Activated CD8-positive, alpha-beta memory T cell treated with anti-CD3 and anti-CD28 coated beads for 4 hours (primary cell): ENCODE measurements at places on chromosomes 4 and X.

DNA sequence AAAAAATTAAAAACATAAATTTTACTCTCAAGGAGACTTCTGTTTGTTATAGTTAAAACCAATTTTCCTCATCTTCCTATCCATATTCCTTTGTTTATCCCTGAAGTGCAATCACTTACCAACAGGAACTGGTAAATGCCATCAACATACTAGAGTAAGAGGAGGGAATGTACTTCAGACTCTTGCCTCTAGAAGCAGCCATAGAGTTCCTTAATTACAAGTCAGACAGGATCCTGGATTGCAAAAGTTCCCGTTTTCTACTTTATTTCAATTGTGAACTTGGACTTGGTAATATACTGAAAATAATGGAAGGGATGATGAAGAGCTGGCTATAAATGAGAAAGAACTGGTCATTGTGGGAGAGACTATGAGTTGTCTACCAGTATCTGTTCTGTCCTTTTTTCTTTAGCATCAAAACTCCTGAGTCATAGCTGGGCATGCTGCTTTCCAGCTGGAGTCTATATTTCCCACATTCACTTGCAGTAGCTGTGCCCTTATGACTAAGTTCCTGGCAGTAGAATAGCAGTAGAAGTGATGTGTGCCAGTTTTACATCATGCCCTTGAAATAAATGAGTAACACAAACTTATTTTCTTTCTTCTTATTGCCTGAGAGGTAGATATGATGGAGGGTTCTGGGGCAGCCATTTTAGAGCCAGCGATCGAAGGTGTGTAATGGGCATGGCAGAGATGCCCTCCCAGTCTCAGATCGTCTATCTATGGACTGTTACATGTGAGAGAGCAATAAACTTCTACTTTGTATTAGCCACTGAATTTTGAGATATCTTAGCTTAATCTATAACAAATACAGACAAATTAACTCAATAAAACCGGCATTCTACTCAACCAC is 26.8 kb upstream of the SPARCL1 start:
- DNase-seq, result no peak

- DNase-seq, result no peak
Measured at GRCh38 chrX:72545990-72546389, 26.7 kb downstream of the HDAC8 start.

DNA sequence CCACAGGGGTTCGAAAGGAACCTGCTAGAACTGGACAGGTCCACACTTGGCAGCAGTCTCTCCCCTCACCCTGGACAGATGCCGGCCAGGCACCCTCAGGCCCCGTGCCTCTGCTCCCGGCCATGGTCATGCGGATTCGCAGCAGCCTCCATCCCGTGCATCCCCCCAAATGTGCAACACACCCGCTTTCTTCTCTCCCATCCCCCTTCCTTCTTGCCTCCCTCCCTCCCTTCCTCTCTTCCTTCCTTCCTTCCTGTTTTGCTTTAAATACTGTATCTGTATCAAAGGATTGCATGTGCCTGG is 35.0 kb upstream of the HMX1 start:
- DNase-seq, result no peak

GRCh38 chrX:46381630-46382029 is 163.6 kb downstream of the ZNF674 start:
- no peak for DNase-seq

GRCh38 chrX:2401201-2401589 is 99.6 kb downstream of the DHRSX start:
- DNase-seq, result no peak

GRCh38 chr4:57443308-57443707 is 333.1 kb upstream of the IGFBP7 start:
- DNase-seq, result no peak

- no peak for DNase-seq
Measured at GRCh38 chr4:74263551-74263950, 44.7 kb upstream of the EPGN start.

- DNase-seq, result no peak
Measured at GRCh38 chrX:78111140-78111931, 7.3 kb downstream of the PGK1 start.

- no peak for DNase-seq
Measured at GRCh38 chr4:169060391-169061091, 50.5 kb upstream of the CBR4 start.

- no peak for DNase-seq
Measured at GRCh38 chrX:19649226-19649995, 134.1 kb upstream of the MAP3K15 start.

GRCh38 chrX:151736685-151737084 is 2.1 kb downstream of the CNGA2 start:
- DNase-seq, result no peak

GRCh38 chrX:39891781-39892180 is 206.0 kb downstream of the BCOR start:
- DNase-seq, result no peak

DNA sequence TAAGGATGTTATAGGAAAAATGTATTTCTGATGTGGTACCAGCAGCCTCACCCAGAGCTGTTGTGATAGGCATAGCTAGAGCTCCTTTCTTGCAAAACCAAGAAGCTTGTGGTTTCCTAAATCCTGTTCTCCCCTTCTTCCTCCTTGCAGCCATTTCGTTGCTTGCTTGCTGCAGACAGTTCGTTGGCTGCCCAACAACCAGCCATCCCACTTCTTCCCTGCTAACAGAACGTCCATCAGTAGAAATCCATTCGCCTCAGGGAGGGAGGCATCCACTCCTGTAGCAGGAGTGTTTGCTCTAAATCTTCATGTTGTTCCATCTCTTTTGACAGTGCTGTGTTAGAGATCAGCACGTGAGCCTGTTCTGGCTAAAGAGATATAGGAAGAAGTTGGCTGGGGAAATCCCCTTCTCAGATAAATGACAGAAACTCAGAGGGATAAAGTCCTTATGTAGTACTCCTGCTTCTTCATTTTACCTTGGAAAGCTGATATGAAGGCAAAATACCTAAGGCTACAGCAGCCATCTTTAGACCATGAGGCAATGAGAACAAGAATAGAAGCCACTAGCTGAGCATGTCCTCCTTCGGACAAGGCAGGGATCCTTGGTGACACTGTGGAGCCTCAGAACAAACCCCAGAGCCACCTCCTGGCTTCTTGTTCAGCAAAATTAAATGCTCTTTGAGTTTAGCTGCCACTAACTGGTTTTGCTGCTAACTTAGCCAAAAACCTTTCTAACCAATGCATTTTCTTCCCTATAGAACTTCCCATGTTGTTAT is 68.4 kb upstream of the RELL1 start:
- DNase-seq, result no peak

DNA sequence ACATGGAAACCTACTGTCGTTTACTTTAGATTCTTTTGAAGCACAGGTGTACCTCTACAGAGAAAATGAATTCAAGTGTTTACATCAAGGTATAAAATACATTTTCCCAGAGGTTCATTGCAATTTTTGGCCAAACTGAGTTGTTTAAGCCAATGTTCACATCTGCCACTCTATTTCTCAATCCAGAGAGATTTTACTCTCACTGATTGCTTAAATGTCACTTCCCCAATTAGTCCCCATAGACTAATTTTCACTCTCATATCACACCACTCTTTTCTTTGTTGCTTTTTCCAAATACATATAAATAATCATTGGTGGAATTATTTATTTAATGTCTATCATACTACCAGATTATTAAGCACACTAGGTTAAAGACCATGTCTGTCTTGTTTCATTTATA is 271.8 kb downstream of the PPP3CA start:
- no peak for DNase-seq

GRCh38 chr4:8400632-8401325 is 39.7 kb downstream of the ACOX3 start:
- DNase-seq, result no peak

DNA sequence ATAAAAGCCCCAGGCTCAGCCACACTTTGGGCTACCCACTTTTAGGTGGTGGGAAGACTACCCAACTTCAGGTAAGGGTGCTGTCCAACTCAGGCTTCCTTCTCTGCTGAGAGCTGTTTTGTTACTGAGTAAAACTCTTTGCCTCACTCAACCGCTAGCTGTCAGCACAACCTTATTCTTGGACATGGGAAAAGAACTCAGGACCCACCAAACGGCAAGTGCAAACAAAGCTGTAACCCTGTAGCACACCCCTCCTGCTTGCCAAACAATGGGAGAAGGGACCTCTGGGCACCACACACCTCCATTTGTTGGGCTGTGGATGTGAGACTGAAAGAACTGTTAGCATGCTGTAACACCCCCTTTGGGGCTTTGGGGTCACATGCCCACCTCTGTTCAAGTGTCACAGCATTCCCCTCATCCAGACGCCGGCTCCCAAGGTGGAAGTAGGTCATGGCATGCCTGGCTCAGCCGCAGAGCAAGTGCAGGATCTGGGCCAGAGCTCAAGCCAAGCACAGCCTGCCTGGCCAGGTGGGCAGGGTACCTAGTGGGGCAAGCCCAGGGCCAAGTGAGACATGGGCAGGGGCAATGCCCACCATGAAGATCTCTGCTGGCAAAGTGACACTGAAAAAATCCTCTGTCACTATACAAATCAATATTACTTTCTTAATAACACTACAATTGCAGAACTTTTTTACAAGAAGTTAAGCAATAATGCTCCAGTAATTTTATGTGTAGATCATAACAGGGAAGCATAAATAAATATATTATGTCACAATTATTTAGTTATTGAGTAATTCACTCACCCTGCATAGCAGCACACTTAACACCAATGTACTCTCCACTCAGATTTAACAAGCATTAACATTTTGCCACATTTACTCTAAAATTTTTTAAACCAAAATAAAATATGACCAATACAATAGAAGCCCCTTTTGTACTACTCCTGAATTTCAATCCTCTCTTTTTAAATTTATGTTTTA is 107.2 kb downstream of the TBCK start:
- no peak for DNase-seq

DNA sequence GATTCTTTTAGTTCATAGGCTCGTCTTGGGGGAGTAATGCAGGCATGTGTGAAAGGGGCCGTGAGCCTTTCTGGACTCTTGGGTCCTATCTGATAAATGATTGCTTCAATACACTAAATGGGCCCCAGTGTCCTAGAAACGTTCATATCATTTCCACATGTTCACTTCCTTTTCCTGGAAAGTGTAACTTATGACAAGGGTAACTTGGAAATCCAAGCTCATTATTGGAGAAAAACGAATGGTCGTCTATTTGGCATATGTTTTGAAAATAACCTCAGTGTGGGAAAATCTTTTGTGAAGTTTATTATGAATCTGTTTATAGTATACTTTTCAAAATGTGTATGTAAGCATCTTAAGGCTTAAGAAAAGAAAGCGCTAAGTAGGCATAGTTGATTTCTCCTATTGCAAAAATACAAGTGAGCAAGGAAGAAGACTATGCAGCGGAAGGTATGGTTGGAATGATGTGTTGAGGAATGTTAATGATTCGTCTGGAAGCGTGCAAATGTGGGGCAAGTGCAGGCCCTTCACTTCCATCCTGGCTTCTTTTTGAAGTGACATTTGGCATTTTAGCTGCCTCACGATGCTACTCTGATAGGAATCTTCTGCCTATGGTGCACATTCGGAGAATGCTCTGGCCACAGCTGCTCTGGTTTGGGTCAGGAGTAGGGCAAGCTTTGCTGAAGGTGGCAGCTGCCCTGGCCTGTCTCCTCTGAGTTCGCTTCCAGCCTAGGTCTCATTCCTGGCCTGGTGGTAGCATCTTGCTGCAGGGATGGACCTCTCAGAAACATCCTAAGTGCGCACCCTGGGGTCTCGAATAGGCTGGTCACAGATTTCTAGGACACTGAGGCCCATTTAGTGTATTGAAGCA is 49.5 kb upstream of the STOX2 start:
- DNase-seq, result no peak

DNA sequence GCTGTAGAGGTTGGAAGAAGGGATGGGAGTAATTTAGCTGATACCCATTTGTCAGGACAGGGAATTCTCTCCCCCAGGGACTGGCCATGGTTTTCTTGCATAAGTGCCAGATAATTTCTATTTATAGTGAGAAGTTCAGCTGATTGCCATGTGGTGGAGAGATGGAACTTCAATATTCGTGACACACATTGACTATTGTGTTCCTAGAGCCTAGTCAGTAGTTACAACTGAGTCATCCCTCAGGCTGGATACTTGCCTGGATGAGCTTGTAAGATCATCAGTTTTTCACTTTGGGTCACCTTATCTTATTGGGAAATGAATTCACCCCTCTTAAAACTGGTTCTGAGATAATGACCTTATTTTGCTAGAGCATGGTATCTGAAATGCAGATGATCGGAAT is 32.2 kb downstream of the CFAP299 start:
- DNase-seq, result no peak

DNA sequence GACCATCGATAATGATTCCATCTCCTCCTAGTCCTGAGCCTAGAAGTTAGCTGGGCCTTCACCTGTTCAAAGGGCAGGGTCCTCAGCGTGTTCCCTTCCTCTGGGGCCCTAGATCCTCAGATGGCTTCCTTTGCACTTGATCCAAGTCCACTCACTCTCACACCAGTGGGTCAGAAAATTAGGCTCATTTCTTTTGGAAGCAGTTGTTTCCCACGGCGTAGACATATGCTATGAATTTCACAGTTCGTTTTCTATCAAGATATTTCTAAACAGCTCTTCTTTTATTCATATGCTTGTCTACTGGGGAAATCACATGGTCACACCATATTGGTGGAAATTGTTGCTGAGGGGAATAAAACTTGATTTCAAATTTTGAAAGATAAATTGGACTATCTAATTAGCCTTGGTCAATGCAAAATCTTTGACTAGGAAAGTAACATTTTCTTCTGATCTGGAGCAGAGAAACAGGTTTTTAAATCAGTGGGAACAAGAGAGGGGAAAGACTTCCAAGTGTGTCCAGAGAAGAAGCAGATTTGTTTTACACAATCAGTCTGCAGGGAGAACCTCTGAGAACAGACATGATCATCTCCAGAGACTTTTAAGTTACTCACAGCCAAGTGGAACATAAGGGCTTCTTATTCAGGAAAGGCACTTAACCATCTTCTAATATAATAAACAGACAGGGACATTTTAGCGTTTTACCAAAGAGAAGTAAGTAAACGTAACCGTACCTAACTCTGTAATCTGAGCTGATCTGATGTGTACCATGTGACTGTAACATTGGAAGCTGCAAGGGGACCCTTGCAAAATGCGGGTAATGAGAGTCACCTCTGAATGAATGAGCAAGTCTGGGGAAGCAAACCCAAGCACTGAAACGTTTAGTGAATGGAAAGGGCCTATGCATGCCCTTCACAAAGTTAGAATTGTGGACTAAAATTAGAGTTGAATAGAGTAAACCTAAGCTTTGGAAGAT is 455.7 kb upstream of the FAT1 start:
- DNase-seq, result no peak

DNA sequence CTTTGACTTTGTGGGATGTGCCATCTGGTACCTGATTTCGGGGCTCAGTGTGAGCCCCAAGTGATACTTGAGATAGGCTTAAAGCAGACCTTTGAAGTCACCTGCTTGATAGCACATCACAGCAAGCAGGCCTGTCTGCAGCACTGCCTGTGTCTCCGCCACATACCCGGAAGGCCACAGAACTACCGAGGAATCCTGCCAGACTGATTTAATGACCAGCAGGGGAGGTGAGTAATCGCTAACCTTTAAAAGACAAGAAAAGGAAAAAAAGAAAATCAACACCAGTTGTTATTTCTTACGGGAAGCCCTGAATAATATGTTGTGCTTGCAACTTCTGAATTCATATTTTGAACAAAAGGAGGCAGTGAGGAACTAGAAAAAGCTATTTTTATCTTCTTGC is 6.8 kb downstream of the PTCHD1 start:
- DNase-seq, result no peak
